ENCODE measurements at places on chromosomes 16 and 17.

GRCh38 chr16:54397190-54397835, 110.7 kb upstream of the IRX3 start:
- DNase-seq: peak; percentile 18

DNA sequence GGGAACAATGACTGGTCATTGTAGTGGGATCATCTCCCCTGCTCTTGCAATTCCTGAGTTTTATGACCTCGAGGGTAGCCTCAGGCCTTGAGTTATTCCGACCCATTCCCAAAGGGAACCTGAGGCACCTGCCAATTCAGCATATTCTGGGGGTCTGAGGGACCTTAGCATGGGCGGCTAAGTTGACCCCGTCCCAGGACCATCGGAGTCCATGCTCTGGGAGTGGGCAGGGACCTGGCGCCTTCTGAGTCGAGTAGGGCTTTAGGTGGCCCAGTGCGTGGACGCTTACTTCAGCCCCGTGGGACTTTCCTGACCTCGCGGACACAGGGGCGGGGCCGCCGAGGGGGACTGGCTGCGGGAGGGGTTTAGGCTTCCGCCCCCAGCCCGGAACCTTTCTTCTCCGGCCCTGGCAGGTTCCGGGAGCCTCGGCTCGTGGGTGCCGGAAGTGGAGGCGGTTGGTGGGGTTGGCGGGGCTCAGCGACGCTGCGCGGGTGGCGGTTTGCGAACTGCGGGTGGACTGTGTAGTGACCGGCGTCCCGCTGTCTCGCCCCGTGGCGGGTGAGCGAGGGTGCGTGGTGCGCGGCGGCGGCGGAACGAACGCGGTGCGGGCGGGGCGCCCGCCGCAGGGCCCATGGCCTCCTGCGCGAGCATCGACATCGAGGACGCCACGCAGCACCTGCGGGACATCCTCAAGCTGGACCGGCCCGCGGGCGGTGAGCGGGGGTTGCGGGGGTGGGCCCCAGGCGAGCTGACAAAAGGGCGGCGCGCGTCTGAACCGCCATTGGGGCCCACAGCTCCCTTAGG, at the start of gene EDC4:
Gene EDC4, plus strand, starts transcription at position 422 of the 804 bp plus-strand sequence. Its CDS starts 210 bp downstream, at position 632.
- DNase-seq: peak; percentile 37

DNA sequence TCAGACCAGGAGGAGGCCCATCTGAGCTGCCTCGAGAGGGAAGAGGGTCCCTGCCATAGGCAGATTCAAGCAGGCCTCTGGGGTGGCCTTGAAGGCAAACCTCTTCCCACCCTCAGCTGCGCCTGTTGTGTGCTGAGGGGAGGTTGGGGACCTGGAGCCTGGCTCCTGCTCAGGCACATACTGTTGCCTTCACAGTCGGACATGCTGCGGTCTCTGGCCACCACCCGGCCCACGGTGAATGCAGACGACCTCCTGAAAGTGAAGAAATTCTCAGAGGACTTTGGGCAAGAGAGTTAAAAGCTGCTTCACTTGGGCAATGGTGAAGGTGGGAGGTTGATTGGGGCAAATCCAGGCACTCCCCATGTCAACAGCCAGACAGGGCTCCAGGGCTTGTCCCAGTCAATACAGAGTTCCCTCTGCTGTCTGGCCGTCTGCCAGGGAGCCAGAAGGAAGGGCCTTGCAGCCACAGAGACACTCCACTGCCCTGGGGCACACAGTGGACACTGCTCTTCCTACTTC, 6.3 kb downstream of the PDF start:
- no peak for DNase-seq

- no peak for DNase-seq
Observed at GRCh38 chr17:6179017-6179416, 108.8 kb downstream of the WSCD1 start.

- DNase-seq: no peak
Observed at GRCh38 chr16:11562941-11563340, 23.8 kb downstream of the LITAF start.

- DNase-seq: peak; percentile 62
Observed at GRCh38 chr17:31328160-31328535, 6.7 kb upstream of the EVI2A start.

- DNase-seq: no peak
Observed at GRCh38 chr17:79829004-79829403, 10.2 kb downstream of the CBX4 start.

GRCh38 chr16:28844226-28844885, 1.8 kb downstream of the TUFM start:
- DNase-seq: no peak

DNA sequence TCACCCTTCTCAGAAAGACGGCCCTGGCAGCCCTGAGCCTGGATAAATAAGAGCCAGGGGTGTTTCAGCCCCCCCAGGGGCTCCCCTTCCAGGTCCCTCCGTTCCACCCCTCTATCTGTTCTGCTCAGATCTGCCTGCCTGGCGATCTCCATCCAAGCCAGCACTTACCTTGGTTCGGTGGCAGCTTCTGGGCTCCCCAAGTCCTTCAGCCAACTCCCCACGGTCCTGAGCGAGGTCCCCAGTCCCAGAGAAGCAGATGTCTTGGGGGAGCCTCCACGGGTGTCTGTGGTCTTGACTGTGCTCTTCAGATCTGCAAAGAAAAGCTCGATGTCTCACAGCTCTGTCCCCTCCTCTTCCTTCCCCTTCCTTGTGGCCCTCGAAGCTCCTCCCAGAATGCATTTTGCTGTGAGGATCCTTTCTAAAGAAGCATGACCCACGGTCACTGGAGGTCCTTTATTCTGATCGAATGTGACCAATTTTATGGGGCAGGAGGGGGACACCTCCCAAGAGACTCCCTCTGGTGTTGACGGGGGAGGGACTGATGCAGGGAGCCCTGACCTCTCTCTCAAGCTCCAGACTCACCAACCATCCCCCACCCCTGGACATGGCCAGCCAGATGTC, at the start of gene PIK3R6:
Gene PIK3R6, minus strand, starts transcription at position 314 of the 621 bp plus-strand sequence. CDS start 17,880 bp downstream, outside the sequence.
- DNase-seq: no peak

DNA sequence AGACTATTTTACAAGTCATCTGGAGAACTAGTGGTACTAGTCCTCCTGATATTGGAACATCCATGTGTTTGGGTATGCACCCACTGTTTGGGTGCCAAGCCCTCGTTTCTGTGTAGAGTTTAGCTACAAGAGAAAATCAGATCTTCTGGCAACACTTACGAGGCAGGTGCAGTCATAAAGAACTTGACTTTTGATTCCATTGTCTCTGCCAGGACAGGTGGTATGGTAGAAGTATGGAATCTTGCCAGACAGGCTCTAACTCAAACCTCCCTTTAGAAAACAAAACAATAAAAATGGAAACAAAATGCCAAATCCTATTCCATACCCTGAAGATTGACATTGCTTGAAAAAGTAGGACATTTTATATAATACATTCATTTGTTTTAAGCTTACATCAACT, 16.0 kb downstream of the RNF43 start:
- no peak for DNase-seq

GRCh38 chr16:2777231-2777902, at the start of gene ELOB:
Gene ELOB, minus strand, starts transcription at chr16:2777280. Its CDS starts 41 bp downstream, at chr16:2777239.
- peak; percentile 56 for DNase-seq

GRCh38 chr17:81734405-81735263, 22.6 kb downstream of the SLC25A10 start:
- DNase-seq: no peak

- DNase-seq: peak; percentile 12
Observed at GRCh38 chr16:27639561-27640276, 89.8 kb downstream of the KATNIP start.

- peak; percentile 66 for DNase-seq
Observed at GRCh38 chr17:13078591-13079385, 61.0 kb upstream of the ELAC2 start.

DNA sequence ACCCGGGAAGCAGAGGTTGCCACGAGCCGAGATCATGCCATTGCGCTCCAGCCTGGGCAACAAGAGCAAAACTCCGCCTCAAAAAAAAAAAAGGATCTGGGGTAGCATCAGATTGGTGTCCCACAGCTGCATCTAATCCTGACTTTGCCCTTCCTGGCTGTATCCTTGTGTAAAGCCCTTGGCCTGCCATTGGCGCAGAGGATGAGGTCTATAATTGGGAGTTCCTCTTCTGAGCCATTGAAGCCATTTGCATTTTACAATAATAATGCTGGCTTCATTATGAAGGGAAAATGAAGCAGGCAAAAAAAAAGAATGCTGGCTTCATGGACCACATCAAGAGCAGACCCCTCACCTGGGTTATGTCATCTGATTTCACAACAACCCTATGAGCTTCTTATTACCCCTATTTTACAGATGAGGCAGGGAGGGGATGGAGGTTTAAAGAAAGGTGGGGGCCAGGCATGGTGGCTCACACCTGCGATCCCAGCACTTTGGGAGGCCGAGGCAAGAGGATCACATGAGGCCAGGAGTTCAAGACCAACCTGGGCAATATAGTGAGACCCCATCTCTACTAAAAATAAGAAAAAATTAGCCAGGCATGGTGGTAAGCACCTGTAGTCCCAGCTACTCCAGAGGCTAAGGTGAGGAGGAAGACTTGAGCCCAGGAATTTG, 1.2 kb upstream of the LITAFD start:
- DNase-seq: no peak

DNA sequence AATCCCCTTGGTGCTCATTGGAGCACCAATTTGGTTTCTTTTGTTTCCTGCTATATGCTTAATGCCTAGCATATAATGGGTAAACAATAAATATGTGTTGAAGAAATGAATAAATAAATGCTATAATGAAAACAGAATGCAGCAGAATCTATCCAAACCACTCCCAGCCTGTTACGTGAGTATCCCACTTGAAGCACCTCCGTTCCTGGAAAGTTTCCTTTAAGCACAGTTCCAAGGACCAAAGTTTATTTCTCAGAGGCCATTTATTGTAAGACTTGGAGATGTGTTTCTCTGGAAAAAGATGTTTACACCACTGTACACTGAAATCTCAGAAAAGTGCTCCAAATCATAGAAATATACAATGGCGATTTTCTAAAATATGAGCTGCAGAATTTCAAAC, 187.0 kb downstream of the SOX9 start:
- DNase-seq: no peak

GRCh38 chr16:50615891-50616290, 65.2 kb downstream of the SNX20 start:
- DNase-seq: no peak

GRCh38 chr17:78822552-78822951, 18.1 kb downstream of the USP36 start:
- peak; percentile 68 for DNase-seq

- no peak for DNase-seq
Observed at GRCh38 chr17:18156171-18156975, 27.3 kb upstream of the ALKBH5 start.

GRCh38 chr16:4935241-4935855, 1.6 kb downstream of the PPL start:
- no peak for DNase-seq

DNA sequence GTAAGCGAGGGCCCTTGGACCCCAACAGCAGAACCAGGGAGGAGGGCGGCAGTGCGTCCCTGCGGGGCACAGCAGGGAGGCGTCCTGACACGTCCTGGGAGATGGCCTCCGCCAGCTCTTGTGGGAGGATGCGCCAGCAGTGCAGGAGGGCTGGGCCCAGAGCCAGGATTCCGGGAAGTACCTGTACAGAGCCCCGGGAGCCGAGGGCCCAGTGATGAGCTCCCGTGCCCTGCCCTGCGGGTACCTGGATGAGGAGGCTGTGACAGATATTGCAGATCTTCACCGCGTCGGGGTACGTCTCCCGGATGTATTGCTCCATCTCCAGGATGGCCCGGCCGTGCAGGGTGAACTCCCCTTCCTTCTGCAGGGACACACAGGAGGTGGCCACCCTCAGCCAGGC, 23.1 kb downstream of the KDM8 start:
- DNase-seq: no peak

- DNase-seq: no peak
Observed at GRCh38 chr17:80964859-80965580, 26.6 kb upstream of the CHMP6 start.

DNA sequence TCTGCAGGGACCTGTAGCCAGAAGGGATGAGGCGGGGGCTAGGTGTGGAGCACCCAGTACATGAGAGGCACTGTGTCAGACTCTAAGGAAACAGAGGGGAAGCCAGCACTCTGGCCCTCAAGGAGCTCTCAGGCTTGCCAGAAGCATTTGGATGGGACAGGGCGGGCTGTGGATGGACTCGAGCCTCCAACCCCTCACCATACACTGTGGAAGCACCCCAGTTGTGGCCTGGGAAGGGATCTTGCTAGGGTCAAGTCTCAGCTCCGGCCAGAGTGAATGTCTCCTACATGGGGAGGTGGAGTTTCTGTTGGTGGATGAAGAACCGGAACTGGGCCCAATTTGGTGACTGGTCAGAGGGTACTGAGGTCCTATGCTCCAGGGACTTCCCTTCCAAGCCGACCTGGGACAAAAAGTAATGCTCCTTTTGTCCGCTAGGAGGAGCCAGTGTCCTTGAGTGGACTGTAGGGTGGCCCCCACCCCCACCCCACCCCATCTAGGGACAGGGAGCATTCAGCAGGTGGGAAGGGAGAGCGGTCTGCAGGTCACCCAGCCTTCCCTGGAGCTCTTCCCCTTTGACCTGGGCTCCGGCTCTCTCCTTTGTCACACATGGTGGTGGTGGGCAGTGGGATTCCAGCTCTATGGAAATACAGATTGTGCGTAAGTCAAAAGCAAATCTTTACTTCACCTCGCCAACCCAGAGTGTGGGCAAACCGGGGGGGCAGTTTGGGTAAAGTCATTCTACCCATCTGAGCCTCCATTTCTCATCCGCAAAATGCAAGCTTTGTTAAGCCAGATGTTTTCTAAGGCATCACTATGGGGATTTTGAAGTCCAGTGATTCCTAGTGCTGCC, 20.4 kb upstream of the PHB1 start:
- no peak for DNase-seq

- DNase-seq: no peak
Observed at GRCh38 chr17:80743181-80743771, 198.6 kb downstream of the RPTOR start.

GRCh38 chr17:77677211-77677610, 281.3 kb upstream of the TNRC6C start:
- DNase-seq: peak; percentile 23

DNA sequence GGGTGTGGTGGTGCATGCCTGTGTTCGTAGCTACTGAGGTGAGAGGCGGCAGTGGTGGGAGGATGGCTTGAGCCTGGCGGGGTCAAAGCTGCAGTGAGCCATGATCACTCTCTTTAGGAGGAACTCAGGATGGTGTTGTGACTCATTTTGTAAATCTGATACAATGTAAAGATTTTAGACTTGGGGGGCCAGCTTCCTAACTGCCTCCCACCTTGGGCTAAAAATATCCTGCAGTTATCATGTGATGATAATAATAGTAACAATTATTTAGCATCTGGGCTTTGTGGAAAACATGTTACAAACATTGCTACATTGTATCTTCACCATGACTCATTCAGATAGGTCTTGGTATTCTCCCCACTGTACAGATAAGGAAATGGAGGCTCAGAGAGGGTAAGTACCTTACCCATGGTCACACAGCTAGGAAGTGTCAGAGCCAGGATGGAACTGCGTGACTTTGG, 7.4 kb downstream of the CTNS start:
- DNase-seq: no peak

DNA sequence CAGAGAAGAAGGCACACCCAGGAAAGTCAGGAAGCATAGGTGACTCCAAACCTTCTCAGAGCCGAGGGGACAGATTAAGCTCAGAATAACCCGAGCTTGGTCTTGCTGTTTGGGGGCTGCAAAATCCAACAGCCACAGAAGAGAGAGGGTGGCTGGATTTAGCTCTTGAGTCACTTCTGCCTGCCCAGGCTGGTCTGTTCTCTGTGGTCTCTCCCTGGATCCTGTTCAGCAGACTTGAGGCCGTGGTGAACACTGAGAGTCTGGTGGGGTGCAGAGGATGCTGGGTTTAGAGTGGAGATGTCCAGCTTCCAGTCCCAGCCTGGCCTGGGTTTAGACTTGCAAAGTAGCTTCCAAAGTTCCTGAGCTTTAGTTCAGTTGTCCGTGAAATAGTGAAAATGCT, 8.8 kb downstream of the SLC26A11 start:
- no peak for DNase-seq

GRCh38 chr17:8393470-8394231, 4.0 kb downstream of the RNF222 start:
- DNase-seq: no peak

GRCh38 chr17:31200287-31200686, 96.8 kb downstream of the OMG start:
- peak; percentile 9 for DNase-seq

All from fibroblast of skin of left quadriceps (primary cell).